Stimulated activated CD8-positive, alpha-beta memory T cell treated with anti-CD3 and anti-CD28 coated beads, Interleukin-7, amount 100 ng/mL, for 24 hours (primary cell): ENCODE measurements at places on chromosomes 2 and 18.

DNA sequence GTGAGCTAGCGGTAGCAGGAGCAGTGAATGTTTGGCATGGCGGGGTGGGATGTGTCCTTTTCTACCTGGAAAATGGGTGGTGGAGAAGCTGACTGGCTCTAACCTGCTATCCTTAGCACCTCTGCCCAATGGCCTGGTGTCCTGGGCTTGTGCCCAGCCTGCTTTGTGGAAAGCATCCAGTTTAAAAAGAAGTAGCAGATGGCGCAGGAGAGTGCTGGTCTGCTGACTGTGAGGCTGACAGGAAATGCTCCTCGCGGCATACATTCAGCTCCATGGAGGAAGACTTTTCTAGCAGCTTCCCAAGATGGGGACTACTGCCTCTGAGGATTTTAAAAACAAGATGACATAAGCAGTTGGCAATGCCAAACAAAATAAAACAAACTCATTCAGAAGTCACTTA is 56.2 kb upstream of the LYPD6B start:
- DNase-seq: no peak

- DNase-seq: no peak
Observed at GRCh38 chr2:38945911-38946310, 56.2 kb downstream of the ARHGEF33 start.

GRCh38 chr2:174024524-174025270 is 59.5 kb upstream of the SP3 start:
- no peak for DNase-seq

DNA sequence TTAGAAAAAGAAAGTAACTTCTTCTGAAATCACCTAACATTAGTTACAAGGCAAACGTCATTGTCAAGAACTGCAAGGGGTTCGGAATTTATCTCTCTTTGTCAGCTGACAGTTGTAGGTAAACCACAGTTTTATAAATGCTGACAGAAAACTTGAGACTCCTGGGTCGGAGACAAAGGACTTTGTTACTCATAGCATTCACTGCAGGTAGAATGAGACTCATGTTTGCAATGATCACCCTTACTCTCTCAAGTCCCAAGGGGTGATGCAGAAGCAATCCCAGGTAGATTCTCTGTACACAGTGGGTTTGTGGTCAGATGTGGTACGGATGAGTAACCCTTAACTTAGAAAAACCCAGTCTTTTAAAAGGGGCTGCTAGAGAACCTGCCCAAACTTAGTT is 757.8 kb downstream of the TRIB2 start:
- no peak for DNase-seq

GRCh38 chr2:241560883-241561474 is 2.4 kb downstream of the BOK start:
- no peak for DNase-seq
